NCI-H1048 (cell line): ENCODE measurements at places on chromosomes 16 and 17.

- DNase-seq: no peak
These were observed 392.1 kb upstream of the SALL1 start for GRCh38 chr16:51542981-51543815.

- no peak for DNase-seq
These were observed 56.8 kb downstream of the SLC47A1 start for GRCh38 chr17:19590451-19590850.

GRCh38 chr16:63617990-63618763 lies 1503.7 kb downstream of the CDH11 start:
- no peak for DNase-seq

DNA sequence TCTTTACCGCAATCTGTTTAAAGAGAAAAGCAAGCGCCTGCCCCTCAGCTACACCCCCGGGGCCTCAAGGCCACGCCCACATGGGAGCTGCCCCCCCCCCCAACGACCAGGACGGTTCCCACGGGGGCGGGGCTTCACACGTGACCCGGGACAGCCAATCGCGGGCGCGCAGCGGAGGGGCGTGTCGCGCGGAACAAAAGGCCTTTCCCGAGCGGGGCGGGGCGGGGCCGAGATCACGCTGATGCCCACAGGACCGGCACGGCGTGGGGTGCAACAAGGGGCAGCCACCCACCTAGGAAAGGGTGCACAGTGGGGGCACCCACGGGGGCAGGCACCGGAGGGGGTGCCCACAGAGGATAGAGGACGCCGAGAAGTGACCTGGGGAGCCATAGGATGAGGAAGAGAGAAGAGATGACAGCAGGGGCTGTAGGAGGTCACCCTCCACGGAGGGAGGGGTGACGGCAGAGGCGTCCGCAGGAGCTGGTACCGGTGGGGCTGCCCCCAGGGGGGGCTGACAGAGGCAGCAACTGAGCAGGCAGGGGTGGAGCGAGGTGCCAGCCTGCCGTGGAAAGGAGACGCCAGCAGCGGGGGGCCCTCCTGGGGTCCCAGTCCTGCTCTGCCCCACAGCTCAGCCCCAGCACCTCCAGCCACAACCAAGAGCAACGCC lies 6.2 kb downstream of the UNKL start:
- DNase-seq: peak; percentile 28

DNA sequence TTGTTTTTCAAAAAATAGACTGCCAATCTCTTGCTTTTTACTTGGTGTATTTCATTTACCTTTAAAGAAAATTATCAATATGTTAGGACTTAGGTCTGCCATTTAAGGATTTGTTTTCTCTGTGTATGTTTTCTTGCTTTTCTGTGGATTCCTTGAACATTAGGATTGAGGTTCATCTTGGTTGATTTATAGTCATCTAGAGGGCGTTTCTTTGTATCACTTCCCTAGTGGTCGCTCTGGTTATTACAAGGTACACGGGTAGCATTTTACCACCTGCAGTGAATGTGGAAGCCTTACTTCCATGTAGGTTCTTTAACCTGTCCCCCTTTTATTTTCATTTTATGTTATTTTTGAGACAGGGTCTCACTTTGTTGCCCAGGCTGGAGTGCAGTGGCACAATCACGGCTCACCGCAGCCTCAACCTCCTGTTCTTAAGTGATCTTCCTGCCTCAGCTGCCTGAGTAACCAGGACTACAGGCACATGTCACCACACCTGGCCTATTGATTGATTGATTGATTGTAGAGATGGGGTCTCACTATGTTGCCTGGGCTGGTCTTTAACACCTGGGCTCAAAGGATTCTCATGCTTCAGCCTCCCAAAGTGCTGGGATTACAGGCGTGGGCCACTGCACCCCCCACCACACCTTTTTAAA lies 35.2 kb upstream of the CBX4 start:
- DNase-seq: no peak

DNA sequence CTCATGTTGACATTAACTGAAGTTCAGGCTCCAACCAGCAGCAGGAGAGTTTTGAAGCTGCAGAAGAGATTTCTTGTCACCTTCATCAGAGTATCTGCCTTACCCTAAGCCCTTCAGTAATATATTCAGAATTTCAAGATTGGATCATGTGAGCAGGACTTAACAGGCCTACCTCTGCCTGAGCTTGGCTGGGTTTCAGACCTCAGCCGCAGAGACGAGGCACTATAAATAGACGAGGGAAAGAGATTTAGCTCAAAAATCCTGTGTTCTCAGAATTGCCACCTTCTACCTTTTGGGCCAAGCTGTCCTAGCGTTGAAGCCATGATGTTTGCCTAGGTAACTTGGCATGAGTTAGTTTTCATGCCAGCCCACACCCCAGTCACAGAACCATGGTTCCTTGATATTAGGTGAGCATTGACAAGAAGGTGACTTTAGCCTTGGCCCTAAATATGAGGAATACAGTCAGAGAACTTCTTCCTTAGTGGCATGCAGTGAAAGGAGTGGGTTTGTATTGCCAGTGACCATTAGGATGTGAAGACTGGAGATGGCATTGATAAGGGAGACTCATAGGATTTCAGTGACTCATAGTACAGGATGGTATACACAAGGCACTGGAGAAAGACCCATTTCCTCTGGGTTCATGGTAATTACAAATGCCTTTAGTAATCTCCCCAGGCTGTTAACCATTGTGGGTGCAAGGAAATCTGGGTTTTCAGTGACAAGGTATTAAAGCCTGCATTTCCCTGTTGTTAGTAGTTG lies 224.3 kb downstream of the MSI2 start:
- no peak for DNase-seq

DNA sequence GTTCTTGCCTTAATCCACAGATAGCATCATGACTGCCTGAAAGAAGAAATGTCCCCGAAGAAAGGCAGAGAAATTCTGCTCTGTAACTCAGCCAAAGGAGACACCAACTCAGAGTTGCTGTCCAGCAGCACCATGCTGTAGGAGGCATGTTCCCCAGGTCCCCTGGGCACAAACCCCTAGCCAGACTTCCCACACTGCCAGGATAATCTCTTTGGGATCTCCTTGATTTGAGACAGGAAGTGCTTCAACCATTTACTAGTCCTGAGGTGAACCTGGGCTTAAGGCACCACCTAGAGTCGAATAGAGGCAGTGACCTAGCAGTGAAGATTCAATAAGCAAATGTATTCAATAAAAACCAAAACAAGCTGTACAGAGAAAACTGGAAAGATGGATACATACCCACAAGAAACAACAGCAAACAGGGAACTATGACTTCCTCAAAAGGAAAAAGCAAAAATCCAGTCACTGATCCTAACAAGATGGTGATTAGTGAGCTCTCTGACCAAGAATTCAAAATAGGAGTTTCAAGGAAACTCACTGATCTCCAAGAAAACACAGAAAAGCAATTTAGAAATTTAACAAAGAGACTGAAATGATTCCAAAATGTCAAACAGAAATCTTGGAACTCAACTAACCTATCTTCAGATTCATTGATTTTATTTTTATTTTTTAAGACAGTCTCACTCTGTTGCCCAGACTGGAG lies 5.7 kb downstream of the OR4D2 start:
- DNase-seq: no peak

GRCh38 chr17:49979748-49980479 lies 10.9 kb downstream of the DLX4 start:
- DNase-seq: no peak

- no peak for DNase-seq
These were observed 12.6 kb upstream of the ATP6V0C start for GRCh38 chr16:2500918-2501750.

GRCh38 chr17:41689497-41690299 lies 1.0 kb downstream of the EIF1 start:
- no peak for DNase-seq

DNA sequence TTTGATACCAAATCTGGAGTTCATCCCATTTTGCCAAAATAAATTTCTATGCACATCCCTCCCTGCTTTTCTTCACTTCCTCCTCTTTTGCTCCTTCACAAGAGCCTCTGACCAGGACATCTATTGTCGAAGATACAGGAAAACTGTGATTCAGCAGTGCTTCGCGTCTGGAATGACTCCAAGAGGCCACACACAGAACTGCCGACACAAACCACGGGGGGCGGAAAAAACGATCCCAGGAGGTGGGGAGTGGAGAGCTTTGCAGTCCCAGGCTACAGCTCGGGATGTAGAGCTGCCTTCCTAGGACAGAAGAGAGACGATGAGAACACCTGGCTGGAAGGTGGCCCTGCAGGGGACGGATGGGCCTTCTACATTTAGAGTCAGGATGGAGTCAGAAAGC lies 102.8 kb downstream of the XYLT1 start:
- DNase-seq: no peak

GRCh38 chr16:72856797-72857196 lies 191.1 kb downstream of the ZFHX3 start:
- DNase-seq: no peak

DNA sequence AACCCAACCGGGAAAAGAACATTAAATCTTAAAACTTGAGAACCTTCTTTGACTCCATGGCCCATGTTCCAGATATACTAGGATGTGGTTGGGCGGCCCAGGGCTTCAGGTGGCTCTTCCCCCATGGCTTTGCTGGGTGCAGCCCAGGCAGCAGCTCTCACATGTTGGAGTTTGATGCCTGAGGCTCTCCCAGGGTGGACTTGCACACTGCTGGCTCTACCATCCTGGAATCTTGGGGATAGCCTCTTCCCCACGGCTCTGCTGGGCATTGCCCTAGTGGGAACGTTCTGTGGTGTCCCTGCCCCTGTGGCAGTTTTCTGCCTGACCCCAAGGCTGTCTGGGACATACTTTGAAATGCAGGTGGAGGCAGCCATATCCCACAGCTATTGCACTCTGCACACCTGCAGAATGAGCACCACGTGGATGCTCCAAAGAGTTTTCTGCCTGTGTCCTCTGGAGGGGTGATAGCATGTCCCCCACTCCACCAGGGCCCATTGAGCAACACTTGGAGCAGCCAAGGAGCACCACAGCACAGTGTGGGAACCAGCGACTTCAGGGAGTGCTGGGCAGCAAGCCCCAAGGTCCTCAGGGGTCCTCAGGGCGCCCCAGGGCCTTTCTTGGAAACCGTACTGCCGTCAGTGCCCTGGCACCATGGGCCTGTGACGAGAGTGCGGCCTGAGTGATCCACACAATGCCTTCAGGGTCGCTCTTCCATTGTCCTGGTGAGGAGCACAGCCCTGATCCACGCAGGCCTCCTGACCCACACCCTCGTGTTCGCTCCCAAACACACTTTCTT lies 70.8 kb downstream of the GOSR1 start:
- DNase-seq: no peak

- DNase-seq: no peak
These were observed 23.7 kb downstream of the SBK1 start for GRCh38 chr16:28316054-28316453.

GRCh38 chr17:2468270-2468669 lies 43.4 kb downstream of the METTL16 start:
- DNase-seq: no peak

GRCh38 chr17:50265690-50266315 lies 8.5 kb upstream of the TMEM92 start:
- no peak for DNase-seq

- no peak for DNase-seq
These were observed 23.4 kb downstream of the AXIN2 start for GRCh38 chr17:65537845-65538674.

DNA sequence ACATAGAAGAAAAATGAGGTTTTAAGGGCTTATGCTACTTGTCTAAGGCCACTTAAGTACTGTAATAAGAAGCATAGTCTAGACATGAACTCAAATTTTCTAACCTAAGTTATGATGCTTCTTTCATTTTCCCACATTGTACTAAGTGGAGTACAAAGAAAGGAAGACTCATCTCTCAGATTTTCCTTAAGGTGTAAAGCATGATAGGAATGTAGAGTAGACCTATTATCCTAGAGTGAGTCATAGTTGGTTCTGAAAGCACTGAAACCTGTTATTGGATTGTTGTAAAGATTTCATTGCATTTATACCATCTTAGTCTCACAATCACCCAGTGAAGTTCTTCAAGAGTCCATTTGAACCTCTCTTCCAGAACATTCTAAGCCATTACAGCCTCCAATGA lies 343.8 kb downstream of the TOX3 start:
- no peak for DNase-seq

DNA sequence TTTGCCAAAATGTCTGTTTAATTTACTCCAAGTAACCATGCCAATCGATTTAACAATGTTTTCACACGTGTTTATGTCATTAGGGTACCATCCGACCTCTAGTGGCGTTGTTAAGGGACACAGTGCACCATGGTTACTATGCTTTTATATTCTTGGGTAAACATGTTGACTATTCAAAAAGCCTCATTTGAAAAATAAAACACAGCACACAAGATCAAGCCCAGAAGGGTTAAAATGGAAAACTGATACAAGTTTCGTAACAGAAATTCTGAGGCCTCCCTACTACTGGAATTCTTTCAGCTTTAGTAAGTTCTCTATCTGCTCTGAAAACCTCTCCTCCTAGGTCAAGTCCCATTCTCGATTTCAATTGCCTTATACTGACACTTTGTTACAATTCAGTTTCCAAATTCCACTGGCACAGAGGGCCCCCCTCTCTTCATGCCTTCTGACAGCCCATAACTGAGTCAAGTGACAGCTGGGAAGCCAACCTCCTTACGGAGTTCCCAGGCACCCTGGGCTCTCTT lies 2.1 kb downstream of the CFAP20 start:
- DNase-seq: no peak

DNA sequence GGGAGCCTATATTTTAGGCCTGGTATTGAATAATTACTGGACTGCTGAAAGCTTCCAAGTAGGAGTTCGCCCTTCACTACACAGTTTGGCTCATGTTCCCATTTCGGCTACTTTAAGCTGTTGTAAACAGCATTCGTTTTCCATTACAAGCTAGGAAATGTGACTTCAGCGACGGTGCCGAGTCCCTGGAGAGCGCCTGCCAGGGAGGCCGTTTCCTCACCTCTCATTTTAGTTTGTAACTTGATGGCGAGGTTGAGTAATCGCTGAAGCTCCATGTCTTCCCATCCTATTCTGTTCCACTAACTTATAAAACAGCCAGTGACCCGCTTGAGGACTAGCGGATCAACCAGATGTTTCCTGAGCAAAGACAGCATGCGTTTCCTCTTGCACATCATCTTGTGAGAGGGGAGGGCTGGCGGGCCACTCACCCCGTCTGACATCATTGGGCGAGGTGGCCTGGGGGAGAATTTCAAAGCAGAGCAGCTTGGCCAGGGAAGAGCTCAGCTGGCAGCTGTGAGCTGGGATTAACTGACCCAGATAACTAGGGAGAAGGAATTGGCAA lies 32.9 kb downstream of the PCTP start:
- DNase-seq: no peak

GRCh38 chr17:42167807-42168206 lies 13.0 kb upstream of the RAB5C start:
- no peak for DNase-seq

GRCh38 chr16:27208796-27209195 lies 5.5 kb downstream of the KDM8 start:
- no peak for DNase-seq
